ENCODE measurements at places on chromosomes 5 and 9. TPM values are rescaled to one million over a fixed set of nuclear protein-coding genes. Genes with fewer than 3 reads are reported as not detected.
A peak's percentile ranks its signal among the peaks of the same experiment; 100 is the strongest.

DNA sequence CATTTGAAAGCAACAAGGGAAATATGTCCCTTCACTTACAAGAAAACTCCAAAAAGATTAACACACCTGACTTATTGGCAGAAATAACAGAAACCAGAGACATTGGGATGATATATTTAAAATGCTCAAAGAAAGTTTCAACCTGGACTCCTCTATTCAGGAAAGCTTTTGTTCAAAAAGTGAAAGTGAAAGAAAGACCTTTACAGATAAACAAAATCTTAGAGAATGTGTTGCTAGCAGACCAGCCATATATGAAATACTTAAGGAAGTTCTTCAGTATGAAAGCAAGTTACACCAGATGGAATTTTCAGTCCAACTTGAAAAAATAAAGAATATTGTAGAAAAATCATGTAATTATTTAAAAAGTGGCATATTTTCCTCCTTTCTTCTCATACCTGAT lies 1075.1 kb downstream of the NR2F1-AS1 start:
- no peaks in the 10 kb centered on the region for H3K27me3 ChIP-seq
- DNase-seq: no peak
- peaks cover 11% of the 10 kb centered on the region for H3K4me1 ChIP-seq
- H3K27ac ChIP-seq: peak overlapping the region; percentile 79
- peak overlapping the region; percentile 32 for H3K4me3 ChIP-seq
- H3K36me3 ChIP-seq: peaks cover 2% of the 10 kb centered on the region

The SLC34A1 gene
- not detected for total RNA-seq

The FAM169A gene
- 23.5 TPM for total RNA-seq

GRCh38 chr5:15933259-15934207 lies 246.1 kb downstream of the MARCHF11 start:
- no peak overlapping the region for H3K4me3 ChIP-seq
- no peaks in the 10 kb centered on the region for H3K27me3 ChIP-seq
- no peak for DNase-seq
- H3K4me1 ChIP-seq: peaks cover 23% of the 10 kb centered on the region
- H3K27ac ChIP-seq: no peak overlapping the region

DNA sequence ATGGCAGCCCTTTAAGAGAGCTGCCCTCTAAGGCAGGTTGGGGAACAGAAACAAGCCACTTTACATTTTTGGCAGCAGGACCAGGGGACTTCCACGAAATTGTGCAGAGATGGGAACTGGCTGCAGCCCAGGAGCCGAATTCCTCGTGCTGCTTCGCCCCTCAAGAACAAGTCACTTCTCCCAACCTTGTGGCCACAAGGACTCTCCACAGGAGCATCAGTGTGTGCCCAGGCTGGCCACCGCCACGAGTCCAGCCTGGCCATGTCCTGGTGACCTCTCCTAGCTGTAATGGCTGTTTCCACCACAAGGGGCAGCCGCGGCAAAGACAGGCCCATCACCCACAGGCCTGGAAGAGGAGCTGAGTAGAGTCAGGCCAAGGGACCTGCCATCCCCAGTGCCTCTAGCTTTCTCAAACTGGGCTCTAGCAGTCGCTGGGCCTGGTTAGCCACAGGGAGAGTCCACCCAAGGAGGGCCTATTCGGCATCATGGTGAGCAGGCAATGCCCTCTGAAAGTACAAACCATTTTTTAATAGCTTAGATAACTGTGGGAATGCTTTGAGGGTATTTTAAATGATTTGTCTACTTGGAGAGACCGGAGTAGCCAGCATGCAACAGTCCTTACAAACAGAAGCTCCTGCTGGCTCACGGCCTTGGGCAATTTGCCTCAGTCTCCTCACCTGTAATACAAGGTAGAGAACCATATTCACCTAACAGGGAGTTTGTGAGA lies 129.0 kb downstream of the COL23A1 start:
- no peak overlapping the region for H3K4me3 ChIP-seq
- H3K27ac ChIP-seq: no peak overlapping the region

- peak overlapping the region; percentile 77 for H3K4me3 ChIP-seq
- peaks cover 75% of the 10 kb centered on the region for H3K27me3 ChIP-seq
- peaks cover 7% of the 10 kb centered on the region for H3K4me1 ChIP-seq
- no peak for DNase-seq
These were observed 750 bp downstream of the TRIM36 start for GRCh38 chr5:115168829-115169486.

DNA sequence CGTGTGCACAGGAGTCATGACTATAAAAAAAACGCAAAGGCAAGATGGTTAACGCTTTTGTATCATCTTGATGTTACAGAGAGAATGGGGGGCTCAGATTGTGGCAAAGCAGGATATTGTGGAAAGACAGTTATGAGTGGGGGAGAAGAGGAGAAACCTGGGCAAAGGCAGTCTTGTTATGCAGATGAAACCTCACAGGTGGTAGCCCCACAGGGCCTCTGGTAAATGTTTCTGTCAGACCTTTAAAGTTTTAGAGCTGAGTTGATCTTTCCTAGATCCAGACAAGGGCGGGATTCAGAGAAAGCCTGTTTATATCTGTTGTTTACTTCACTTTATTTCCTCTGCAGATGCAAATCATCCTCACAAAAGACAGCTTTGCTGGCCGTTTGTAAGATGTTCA lies 55.2 kb downstream of the C9orf85 start:
- H3K27ac ChIP-seq: no peak overlapping the region
- peaks cover 2% of the 10 kb centered on the region for H3K4me1 ChIP-seq
- no peaks in the 10 kb centered on the region for H3K27me3 ChIP-seq
- no peak for DNase-seq

- no peaks in the 10 kb centered on the region for H3K36me3 ChIP-seq
- DNase-seq: no peak
- H3K4me1 ChIP-seq: peaks cover 2% of the 10 kb centered on the region
- H3K27me3 ChIP-seq: peaks cover 13% of the 10 kb centered on the region
- H3K27ac ChIP-seq: no peak overlapping the region
- H3K4me3 ChIP-seq: no peak overlapping the region
These were observed 39.8 kb upstream of the ACO1 start for GRCh38 chr9:32344551-32345182.

The NMUR2 gene
- total RNA-seq: 1.9 TPM

- peaks cover 8% of the 10 kb centered on the region for H3K4me1 ChIP-seq
- peaks cover 2% of the 10 kb centered on the region for H3K27me3 ChIP-seq
- DNase-seq: no peak
These were observed 140.0 kb upstream of the RAD23B start for GRCh38 chr9:107142896-107143603.

GRCh38 chr5:169542811-169543210 lies 40.8 kb upstream of the SPDL1 start:
- H3K27ac ChIP-seq: no peak overlapping the region
- peaks cover 19% of the 10 kb centered on the region for H3K27me3 ChIP-seq
- H3K4me1 ChIP-seq: peaks cover 5% of the 10 kb centered on the region
- DNase-seq: no peak
- H3K36me3 ChIP-seq: no peaks in the 10 kb centered on the region

- H3K4me1 ChIP-seq: peaks cover 54% of the 10 kb centered on the region
- peak overlapping the region; percentile 58 for H3K4me3 ChIP-seq
- peaks cover 2% of the 10 kb centered on the region for H3K36me3 ChIP-seq
- H3K27ac ChIP-seq: peak overlapping the region; percentile 57
- DNase-seq: no peak
- no peaks in the 10 kb centered on the region for H3K27me3 ChIP-seq
These were observed 267.7 kb downstream of the FANCC start for GRCh38 chr9:95049761-95050160.

- no peaks in the 10 kb centered on the region for H3K36me3 ChIP-seq
- H3K27me3 ChIP-seq: no peaks in the 10 kb centered on the region
- no peak for DNase-seq
- no peak overlapping the region for H3K4me3 ChIP-seq
- H3K4me1 ChIP-seq: peaks cover 24% of the 10 kb centered on the region
These were observed 20.8 kb upstream of the CEP120 start for GRCh38 chr5:123444016-123444415.

DNA sequence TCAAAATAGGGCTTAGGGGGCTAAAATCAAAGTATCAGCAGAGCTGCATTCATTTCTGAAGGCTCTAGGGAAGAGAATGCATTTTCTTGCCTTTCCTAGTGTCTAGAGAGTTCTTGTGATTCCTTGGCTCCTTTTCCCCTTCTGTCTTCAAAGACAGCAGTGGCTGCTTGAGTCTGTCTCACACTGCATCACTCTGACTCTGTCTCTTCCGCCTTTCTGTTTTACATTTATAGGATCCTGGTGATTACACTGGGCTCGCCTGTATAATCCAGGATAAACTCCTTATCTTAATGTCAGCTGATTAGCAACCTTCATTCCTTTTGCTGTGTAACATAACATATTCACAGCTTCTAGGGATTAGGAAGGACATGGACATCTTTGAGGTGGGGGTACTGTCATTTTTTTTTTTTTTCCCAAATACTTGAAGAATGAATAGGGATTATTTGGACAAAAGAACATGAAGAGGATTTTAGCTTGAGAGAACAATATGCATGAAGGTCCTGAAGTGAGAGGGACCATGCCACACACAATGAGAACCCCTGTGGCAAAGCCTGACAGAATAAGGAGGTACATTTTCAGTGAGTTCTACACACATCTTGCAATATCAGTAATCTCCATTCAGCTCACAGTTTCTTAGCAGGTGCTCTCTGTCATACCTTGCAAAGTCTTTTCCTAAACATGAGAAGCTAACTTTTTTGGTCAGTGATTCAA lies 267.6 kb downstream of the FAM170A start:
- H3K27me3 ChIP-seq: peaks cover 8% of the 10 kb centered on the region
- H3K27ac ChIP-seq: no peak overlapping the region
- no peaks in the 10 kb centered on the region for H3K36me3 ChIP-seq
- no peak overlapping the region for H3K4me3 ChIP-seq
- no peak for DNase-seq

DNA sequence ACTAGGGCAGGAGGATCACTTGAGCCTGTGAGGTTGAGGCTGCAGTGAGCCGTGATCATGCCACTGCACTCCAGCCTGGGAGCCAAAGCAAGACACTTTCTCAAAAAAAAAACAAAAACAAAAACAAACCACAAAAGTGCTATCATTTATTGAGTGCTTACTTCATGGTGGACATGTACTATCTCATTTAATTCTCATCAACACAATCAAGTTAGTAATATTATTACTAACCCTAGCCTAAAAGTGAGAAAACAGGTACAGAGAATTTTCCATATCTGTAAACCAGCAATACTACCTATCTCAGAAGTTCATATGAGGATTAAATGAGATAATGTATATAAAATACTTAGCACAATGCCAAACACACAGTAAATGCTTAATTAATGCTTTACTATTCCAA lies 85.8 kb downstream of the MAPKAP1 start:
- H3K4me3 ChIP-seq: no peak overlapping the region
- no peak overlapping the region for H3K27ac ChIP-seq
- peaks cover 12% of the 10 kb centered on the region for H3K36me3 ChIP-seq
- H3K27me3 ChIP-seq: no peaks in the 10 kb centered on the region
- DNase-seq: no peak
- H3K4me1 ChIP-seq: peaks cover 4% of the 10 kb centered on the region

- no peak for DNase-seq
- no peaks in the 10 kb centered on the region for H3K27me3 ChIP-seq
- no peak overlapping the region for H3K4me3 ChIP-seq
- no peak overlapping the region for H3K27ac ChIP-seq
These were observed 31.8 kb upstream of the CKS2 start for GRCh38 chr9:89278997-89279739.
